Activated CD4-positive, alpha-beta memory T cell treated with anti-CD3 and anti-CD28 coated beads for 36 hours (primary cell): ENCODE measurements at places on chromosomes 11 and 22. TPM values are rescaled to one million over a fixed set of nuclear protein-coding genes. Genes with fewer than 3 reads are reported as not detected.

- DNase-seq, result no peak
- H3K27ac ChIP-seq, result no peak overlapping the region
- H3K4me3 ChIP-seq, result no peak overlapping the region
- no peaks in the 10 kb centered on the region for H3K36me3 ChIP-seq
- H3K27me3 ChIP-seq, result peaks cover 8% of the 10 kb centered on the region
- no peaks in the 10 kb centered on the region for H3K4me1 ChIP-seq
Measured at GRCh38 chr11:120746836-120747609, 235.5 kb downstream of the GRIK4 start.

DNA sequence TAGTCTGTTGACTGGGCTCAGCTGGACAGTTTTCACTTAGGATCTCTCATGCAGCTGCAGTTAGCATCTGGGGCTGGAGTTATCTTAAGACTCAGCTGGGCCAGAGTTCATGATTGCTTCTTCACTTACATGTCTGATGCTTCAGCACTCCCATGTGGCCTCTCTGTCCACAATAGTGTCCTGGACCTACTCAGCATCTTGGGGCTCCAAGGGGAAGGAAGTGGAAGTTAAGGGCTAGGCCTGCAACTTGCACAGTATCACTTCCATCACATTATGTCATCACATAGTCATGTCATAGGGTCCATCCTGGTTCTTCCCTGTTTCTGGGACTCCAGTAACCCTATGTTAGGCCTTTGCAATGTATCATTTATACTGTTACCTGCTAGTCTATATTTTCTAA is 115.9 kb downstream of the C11orf65 start:
- H3K4me1 ChIP-seq, result no peaks in the 10 kb centered on the region
- no peak overlapping the region for H3K4me3 ChIP-seq
- no peak for DNase-seq
- H3K27me3 ChIP-seq, result no peaks in the 10 kb centered on the region
- no peak overlapping the region for H3K27ac ChIP-seq

DNA sequence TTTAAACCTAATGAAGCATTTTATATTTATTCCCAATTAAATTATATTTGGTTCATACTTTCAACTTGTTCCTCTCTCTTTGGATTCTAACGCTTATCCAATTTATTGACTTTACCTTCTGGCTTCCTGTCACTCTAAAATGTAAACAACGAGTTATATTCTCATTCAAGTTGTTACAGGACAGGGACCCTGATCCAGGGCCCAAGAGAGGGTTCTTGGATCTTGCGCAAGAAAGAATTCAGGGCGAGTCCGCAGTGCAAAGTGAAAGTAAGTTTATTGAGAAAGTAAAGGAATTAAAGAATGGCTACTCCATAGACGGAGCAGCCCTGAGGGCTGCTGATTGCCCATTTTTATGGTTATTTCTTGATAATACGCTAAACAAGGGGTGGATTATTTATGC is 405.6 kb upstream of the API5 start:
- H3K4me1 ChIP-seq, result no peaks in the 10 kb centered on the region
- no peaks in the 10 kb centered on the region for H3K36me3 ChIP-seq
- no peak overlapping the region for H3K4me3 ChIP-seq
- DNase-seq, result no peak

- H3K27ac ChIP-seq, result no peak overlapping the region
- H3K4me3 ChIP-seq, result no peak overlapping the region
- H3K36me3 ChIP-seq, result no peaks in the 10 kb centered on the region
- no peaks in the 10 kb centered on the region for H3K27me3 ChIP-seq
Measured at GRCh38 chr11:103112364-103112763, 3.1 kb downstream of the DYNC2H1 start.

Gene BAIAP2L2
- 1.6 TPM for total RNA-seq

- no peaks in the 10 kb centered on the region for H3K36me3 ChIP-seq
- H3K4me1 ChIP-seq, result no peaks in the 10 kb centered on the region
- H3K27me3 ChIP-seq, result no peaks in the 10 kb centered on the region
- no peak for DNase-seq
Measured at GRCh38 chr11:30172883-30173311, 57.9 kb upstream of the FSHB start.

Gene IGLL1
- total RNA-seq, result not detected

- no peaks in the 10 kb centered on the region for H3K36me3 ChIP-seq
- H3K27ac ChIP-seq, result no peak overlapping the region
- no peaks in the 10 kb centered on the region for H3K4me1 ChIP-seq
- H3K4me3 ChIP-seq, result no peak overlapping the region
- no peak for DNase-seq
- no peaks in the 10 kb centered on the region for H3K27me3 ChIP-seq
Measured at GRCh38 chr22:30516273-30516672, 10.8 kb upstream of the SEC14L4 start.

Gene SLC22A12
- total RNA-seq, result not detected

Gene GPR152
- not detected for total RNA-seq

DNA sequence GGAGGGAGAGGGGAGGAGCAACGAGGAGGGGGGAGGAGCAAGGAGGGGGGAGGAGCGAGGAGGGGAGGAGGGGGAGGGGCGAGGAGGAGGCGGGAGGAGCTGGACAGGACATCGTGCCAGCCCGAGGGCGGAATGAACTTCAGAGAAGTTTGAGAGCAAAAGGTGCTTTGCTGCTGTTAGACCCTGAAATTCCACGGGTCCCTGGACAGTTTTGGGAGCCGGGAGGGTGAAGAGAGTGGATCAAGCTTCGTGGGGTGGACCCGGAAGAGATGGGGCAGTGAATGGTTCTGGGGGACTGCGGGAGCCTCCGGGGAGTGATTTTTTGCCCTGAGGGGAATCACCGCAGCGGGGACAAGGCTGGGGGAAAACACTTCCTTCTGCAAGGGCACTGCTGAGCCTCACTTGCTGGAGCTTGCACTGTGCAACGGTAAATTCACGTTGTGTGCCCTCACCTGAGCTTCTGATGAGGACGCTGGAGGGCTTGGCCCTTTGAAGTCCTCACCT is 10.7 kb upstream of the NLRP6 start:
- peaks cover 36% of the 10 kb centered on the region for H3K4me1 ChIP-seq
- DNase-seq, result peak; percentile 78
- H3K36me3 ChIP-seq, result peaks cover 1% of the 10 kb centered on the region
- peak overlapping the region; percentile 96 for H3K27ac ChIP-seq
- H3K27me3 ChIP-seq, result no peaks in the 10 kb centered on the region

DNA sequence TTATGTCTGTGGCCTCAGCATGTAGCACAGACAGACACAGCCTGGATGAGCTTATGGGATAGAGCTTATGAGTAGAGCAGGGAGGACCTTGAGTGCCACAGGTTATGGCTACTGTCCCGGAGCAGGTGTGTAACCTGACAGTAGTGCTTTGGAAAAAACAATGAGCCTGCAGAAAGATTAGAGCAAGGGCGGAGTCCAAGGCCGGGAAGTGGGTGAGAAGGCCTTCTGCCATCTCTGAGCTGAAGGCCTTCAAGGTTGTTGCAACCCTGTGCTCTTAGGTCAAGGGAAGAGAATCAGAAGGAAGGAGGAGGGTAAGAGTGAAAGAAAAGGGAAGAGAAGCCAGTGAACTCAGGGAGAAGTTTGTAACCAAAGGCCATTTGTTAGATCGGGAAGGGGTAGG is 3.9 kb upstream of the TAGLN start:
- no peaks in the 10 kb centered on the region for H3K27me3 ChIP-seq
- H3K4me3 ChIP-seq, result no peak overlapping the region
- no peak for DNase-seq
- H3K4me1 ChIP-seq, result no peaks in the 10 kb centered on the region
- H3K36me3 ChIP-seq, result peaks cover 4% of the 10 kb centered on the region

DNA sequence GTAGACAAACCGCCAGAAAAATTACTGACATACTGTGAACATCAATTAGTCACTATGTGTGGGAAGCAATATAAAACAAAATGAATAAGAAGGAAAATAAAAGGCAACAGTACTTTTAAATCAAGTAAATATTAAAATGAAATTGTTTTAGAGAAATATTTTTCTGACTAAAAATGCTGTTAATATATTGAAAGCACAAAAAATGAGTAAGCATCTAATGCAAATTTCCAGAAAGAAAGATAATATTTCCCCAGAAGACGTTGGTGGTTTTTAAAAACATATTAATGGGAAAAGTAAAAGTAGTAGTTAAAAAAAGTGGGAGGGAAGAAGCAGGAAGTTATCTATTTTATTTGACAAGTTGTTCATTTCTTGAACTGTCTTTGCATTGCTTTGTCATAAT is 16.5 kb downstream of the XKR3 start:
- no peaks in the 10 kb centered on the region for H3K4me1 ChIP-seq
- H3K4me3 ChIP-seq, result no peak overlapping the region
- H3K27ac ChIP-seq, result no peak overlapping the region
- no peaks in the 10 kb centered on the region for H3K36me3 ChIP-seq

Gene LIF
- total RNA-seq, result 189 TPM

Gene PATZ1
- 19.8 TPM for total RNA-seq

DNA sequence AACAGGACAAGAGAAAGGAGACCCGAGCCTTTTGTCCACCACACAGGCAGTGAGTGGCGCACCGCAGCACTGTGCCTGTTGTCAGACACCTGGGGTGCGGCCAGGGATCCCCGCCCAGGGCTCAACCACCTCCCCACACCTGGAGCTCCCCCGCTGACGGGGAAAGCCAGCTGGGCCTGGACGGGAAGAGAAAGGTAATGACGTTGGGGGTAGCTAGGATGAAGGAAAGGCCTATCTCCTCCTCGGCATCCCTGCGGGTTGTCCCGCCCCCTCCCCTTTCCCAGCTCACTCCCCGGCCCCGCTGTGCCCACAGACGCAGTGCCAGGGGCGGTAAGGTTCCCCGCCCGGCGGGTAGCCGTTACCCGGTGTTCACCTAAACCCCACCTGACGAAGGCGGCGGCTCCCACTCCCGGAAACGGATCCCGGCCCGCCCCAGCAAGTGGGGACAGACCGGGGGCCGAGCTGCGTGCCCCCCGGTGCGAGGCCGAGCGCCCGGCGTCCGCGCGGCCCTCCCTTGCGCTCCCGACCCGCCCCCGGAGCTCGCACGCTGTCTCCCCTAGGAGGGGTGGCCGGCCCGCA is 495 bp downstream of the HYOU1 start:
- H3K36me3 ChIP-seq, result peaks cover 38% of the 10 kb centered on the region
- peaks cover 44% of the 10 kb centered on the region for H3K4me1 ChIP-seq
- peak; percentile 56 for DNase-seq
- no peaks in the 10 kb centered on the region for H3K27me3 ChIP-seq
- H3K4me3 ChIP-seq, result peak overlapping the region; percentile 96

GRCh38 chr22:48076008-48076407 is 1313.6 kb downstream of the TBC1D22A start:
- DNase-seq, result no peak
- no peak overlapping the region for H3K27ac ChIP-seq
- H3K4me3 ChIP-seq, result no peak overlapping the region
- peaks cover 2% of the 10 kb centered on the region for H3K4me1 ChIP-seq
- no peaks in the 10 kb centered on the region for H3K36me3 ChIP-seq

DNA sequence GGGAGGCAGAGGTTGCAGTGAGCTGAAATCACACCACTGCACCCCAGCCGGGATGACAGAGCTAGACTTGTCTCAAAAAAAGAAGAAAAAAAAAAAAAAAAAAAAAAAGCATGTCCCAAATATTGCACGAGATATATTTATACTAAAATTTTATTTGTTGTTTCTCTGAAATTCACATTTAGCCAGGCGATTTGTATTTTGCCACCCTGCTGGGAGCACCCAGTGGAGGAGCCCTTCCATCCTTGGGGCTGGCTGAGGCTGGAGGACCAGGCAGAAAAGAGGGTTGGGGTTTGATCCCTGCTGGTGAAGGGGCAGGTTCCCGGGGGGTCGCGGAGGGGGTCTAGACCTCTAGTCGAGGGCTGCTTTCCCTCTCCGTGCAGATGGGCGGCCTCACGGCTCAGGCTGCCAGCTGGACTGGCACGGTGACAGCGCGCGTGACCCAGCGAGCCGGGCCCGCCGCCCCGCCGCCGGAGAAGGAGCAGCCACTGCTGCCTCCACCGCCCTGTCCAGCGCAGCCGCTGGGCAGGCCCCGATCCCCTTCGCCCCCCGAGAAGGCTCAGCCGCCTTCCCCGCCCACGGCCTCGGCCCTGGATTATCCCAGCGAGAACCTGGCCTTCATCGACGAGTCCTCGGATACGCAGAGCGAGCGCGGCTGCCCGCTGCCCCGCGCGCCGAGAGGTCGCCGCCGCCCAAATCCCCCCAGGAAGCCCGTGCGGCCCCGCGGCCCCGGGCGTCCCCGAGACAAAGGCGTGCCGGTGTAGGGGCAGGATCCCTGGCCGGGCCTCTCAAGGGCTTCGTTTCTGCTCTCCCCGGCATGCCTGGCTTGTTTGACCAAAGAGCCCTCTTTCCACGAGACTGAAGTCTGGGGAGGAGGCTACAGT is 952 bp upstream of the CATSPERZ start:
- peak overlapping the region; percentile 21 for H3K4me3 ChIP-seq
- peaks cover 24% of the 10 kb centered on the region for H3K4me1 ChIP-seq
- no peaks in the 10 kb centered on the region for H3K36me3 ChIP-seq

GRCh38 chr11:116931206-116931953 is 94.0 kb upstream of the APOA1 start:
- H3K4me3 ChIP-seq, result peak overlapping the region; percentile 14
- no peaks in the 10 kb centered on the region for H3K27me3 ChIP-seq
- peak overlapping the region; percentile 83 for H3K27ac ChIP-seq
- H3K4me1 ChIP-seq, result peaks cover 66% of the 10 kb centered on the region

Gene LINC01488
- total RNA-seq, result not detected

DNA sequence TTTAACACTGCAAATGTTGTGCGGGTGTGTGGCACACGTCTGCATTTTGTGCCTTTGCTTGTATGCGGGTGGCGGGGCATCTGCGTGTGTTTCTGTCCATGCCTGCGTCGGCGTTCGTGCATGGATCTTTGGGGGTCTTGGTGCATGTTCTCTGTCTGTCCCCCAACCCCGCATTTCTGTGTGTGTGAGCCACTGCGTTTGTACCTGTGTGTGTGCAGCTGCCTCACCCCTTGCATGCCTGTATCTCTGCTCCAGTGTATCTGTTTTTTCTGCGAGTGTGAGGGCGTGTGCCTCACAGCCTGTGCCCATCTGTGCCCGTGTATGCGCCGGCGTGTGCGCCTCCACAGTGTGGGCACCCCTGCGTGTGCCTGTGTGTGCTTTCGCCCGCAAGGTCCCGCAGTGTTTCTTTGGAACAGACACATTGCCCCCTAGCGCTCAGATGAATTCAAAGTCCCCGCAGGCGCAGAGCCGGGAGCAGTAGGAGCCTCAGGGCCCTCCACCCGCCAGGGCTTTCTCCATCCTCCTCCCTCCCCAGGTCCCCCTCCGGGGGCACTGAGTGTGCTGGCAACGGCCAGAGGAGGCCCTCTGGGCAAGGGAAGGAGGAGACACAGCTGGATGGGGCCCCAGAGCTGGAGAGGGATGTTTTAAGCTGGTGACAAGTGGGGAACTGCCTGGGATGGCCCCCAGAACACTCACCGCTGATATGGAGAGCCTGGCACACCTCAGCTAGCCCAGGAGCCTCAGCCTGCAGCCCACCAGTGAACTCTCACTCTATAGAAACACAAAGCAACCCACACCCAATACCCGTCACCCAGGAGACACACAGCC is 3.1 kb upstream of the MN1 start:
- H3K27ac ChIP-seq, result no peak overlapping the region
- peaks cover 19% of the 10 kb centered on the region for H3K27me3 ChIP-seq
- H3K36me3 ChIP-seq, result no peaks in the 10 kb centered on the region

Gene IGSF9B
- total RNA-seq, result 24.6 TPM

Gene ELFN2
- total RNA-seq, result 0.39 TPM
